COLO829 (cell line): ENCODE measurements at places on chromosomes 13 and 19.

GRCh38 chr13:36298535-36299068 is 988 bp upstream of the CCDC169 start:
- no peak for DNase-seq

DNA sequence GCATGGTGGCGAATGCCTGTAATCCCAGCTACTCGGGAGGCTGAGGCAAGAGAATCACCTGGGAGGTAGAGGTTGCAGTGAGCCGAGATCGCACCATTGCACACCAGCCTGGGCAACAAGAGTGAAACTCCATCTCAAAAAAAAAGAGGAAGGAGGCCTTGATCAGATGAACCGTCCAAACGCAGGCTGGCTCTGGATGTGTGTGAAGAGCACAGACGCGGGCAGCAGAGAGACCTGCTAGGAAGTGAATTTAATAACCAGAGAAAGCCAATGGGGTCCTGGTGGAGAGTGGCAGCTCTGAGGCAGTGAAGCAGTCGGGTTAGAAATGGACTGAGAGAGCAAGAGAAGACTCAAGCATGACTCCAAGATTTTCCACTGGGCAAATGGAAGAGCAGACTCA is 136.5 kb downstream of the RNF17 start:
- no peak for DNase-seq

GRCh38 chr13:45231722-45232121 is 30.9 kb upstream of the KCTD4 start:
- DNase-seq: no peak

- DNase-seq: no peak
Observed at GRCh38 chr19:52917531-52917930, 5.7 kb downstream of the ZNF888 start.

DNA sequence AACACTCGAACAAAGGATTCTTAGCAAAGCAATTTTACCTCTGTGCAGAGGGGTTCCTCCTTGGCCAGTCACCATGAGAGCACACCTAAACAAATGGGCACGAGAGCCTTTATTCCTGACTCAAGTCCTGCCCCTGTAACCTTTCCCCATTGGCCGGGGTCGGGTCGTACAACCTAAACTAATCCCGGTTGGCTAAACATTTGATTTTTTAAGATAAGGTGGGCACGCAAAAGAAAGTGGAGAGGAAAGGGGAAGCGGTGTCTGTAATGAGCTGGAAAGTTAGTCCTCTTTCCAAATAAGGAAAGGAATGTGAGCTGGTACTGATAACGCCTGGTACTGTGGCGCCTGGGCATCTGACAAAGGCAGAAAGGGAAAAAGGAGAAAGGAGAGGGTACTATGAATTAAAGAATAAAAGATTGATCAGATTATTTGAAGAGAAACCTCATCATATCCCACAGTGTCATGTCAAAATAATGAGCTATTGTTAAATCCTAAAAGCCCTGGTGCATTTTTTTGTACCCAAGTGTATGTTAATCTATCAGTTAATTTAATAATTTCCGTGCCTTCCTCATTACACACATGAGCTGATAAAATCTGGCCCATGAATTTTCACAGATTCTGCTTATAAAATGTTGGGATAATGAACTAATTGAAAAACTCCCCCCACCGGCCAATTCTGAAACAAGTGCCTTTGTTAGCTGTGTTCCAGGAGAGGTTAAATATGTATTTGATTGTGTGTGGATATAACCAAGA is 335.7 kb downstream of the RFC3 start:
- DNase-seq: no peak

DNA sequence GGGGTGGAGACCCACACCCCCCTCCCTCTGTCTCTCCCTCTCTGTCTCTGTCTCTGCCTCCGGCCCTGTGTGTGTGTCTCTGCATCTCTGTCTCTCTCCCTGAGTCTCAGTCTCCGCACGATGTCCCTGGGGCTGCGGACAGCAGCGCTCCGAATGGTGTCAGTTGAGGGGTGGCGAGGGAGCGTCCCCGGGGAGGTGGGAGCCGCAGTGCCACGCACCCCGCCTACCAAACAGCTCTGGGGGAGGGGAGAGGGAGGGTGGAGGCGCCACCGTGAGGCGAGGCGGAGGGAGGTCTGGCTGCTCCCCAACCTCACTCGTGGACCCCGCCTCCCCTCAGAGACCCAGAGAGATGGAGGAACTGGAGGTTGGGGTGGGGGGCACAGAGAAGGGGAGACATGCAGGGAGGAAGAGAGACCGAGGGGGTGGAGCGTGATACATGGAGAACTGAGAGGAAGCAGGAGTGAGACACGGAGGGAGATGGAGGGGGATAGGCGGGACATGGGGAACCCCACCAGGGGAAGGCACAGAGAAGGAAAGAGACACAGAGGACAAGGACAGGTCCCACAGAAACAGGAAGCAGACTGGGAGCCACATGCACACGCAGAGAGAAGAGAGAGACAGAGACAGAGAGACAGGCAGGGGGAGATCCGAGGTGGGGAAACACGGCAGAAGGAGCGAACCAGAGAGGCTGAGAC is 7.2 kb downstream of the ERFL start:
- no peak for DNase-seq

GRCh38 chr13:54852831-54853230 is 1824.2 kb downstream of the OLFM4 start:
- DNase-seq: no peak

GRCh38 chr13:52949742-52950141 is 78.9 kb upstream of the OLFM4 start:
- DNase-seq: no peak

GRCh38 chr13:70430256-70430655 is 322.0 kb upstream of the KLHL1 start:
- no peak for DNase-seq
